Epithelial cell of proximal tubule (primary cell): ENCODE measurements at places on chromosomes 6 and 20. TPM values are rescaled to one million over a fixed set of nuclear protein-coding genes. Genes with fewer than 3 reads are reported as not detected.
A peak's percentile ranks its signal among the peaks of the same experiment; 100 is the strongest.

DNA sequence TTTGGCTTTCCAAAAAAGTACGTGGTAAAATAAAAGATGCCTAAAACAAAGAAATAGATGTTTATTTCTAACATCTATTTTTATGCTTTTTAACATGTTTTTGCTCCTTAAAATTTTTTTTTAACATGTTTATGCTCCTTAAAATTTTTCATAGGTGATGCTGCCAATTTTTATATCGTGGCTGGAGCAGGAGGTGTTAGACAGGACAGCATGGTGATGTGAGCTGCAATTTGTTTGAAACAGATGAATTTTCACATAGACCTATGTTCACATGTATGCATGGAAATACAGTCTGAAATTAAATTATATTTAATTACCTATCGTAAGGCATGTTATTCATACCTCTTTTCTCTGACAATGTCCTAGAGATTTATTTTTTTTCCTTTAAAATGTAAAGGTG lies 784.8 kb downstream of the EPHA7 start:
- no peak for DNase-seq

- DNase-seq: no peak
Observed at GRCh38 chr6:56346958-56347357, 99.6 kb upstream of the COL21A1 start.

GRCh38 chr20:1809131-1809572 lies 86.1 kb upstream of the SIRPA start:
- peak; percentile 60 for DNase-seq

- no peak for DNase-seq
Observed at GRCh38 chr6:165726965-165727381, 63.9 kb upstream of the PDE10A start.

- DNase-seq: no peak
Observed at GRCh38 chr20:50027611-50028105, 44.9 kb downstream of the SNAI1 start.

DNA sequence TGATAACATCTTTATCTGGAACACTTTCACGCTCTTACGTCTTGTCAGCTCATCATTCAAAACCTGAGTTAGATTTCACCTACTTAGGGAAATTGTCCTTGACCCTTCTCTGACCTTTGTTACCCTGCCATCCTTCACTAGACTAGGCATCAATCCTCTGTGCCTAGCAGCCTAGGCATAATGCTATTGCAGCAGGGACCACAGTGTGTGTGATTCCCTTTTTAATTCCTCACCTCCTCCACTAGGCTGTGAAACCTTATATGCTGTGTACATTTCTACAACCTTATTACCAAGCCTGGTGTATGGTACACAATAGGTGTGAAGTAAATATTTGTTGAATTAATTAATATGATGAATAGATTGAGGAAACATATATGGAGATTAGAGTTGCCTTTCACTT lies 66.7 kb upstream of the DEFB112 start:
- no peak for DNase-seq

Gene OTOR
- total RNA-seq: not detected in 2 replicates

DNA sequence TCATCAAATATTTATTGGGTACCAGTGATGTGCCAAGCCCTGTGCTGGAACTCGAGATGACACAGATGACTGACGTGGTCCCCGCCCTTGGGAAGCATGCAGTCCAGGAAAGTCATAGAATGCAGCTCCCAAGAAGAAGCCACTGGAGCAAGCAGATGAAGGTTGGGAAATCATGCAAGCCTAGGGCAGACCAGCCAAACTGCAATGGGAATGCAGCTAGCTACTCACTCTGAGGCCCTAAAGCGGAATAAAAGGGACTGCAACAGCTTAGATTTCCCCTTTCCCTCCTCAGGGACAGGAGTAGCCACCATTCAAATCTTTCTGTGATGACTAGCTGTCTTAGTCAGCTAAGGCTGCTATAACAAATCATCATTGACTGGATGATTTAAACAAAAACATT lies 152.2 kb downstream of the MAFB start:
- DNase-seq: no peak

DNA sequence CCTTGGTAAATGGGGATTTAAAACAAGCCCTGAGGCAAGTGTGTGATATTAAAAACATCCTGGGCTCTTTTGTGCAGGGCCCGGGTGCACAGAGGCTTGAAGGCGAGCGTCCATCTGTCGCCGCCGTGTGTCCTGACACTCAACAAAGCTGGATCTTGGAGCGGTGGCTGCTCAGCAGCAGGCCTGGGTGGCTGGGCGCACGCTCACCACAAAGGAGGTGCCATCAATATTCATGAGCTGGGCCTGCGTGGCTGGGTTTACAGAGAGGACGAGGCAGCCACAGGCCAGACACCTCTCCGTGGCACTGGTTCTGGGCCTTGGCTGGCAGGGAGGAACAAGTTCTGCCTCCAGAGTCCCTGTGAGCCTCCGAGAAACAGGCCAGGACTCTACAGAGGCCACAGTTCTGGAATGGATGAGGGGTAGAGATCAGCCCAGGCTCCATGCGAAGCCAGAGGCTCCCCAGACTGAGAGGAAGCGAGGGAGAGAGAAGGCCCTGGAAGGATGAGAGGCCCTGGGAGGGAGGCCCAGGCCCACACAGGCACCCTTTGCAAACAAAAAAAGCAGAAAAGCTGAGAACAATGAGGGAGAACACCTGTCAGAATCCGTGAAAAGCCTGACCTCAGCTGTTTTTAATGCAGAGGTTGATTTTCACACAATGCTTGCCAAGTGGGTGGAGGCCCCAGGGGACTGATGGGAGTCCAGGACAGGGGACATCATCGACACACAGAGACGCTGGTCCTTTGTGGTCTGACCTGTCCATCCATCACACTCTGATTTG lies 21.9 kb downstream of the BHLHE23 start:
- DNase-seq: no peak

Gene RAET1L
- 1.5 and 3.1 TPM in 2 replicates for total RNA-seq

DNA sequence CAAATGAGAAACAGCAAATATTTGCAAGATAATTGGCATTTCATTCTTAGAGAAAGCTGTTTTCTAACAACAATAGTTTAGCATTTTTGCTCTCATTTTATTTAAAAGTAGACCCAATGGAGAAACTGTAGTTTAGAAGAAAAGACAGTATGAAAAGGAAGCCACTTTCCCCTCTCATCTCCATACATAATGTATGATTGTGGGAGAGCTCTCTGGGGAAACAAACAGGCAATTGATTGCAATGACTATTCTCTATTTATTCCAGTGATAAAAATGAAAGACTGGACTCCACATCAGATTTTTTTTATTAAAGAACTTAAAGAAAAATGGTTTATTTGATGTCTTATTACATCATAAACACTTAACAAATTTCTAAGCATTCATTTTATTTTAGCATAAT lies 116.8 kb upstream of the SASH1 start:
- DNase-seq: no peak

GRCh38 chr6:29887330-29887818 lies 55.0 kb upstream of the HLA-A start:
- no peak for DNase-seq

DNA sequence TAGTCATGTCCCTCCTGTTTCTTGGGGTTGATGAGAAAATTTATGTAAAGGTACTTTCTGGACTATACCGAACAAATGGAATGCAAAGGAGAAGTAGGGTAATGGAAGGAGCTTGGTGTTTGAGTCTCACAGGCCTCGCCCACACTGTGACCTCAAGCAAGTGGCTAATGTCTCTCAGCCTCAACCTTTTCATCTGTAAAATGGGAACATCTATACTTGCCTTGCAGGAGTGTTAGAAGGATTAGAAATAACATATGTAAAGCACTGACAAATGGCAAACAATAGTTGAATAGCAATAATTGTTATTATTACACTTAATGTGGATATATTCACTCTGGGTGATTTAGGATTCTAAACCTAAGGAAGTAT lies 8.9 kb upstream of the PKIG start:
- DNase-seq: no peak

- no peak for DNase-seq
Observed at GRCh38 chr6:132888701-132889100, 74.3 kb downstream of the RPS12 start.

DNA sequence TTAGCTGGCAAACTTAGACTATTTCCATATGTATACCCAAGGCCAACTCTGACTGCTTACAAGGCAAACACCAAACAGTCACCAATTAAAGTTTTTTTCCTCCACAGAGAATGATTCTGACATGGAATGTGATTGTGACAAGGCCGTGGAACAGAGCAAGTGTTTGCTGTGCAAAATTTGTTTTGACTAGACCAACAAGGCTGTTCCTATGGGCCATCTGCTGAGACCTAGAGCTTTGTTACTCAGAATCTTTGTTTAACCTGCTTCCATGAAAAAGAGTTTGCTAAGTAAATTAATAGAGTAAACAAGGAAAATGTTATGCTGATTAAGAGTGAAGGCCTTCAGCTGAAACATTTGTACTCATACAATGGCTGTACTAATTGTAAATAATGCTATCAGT lies 51.6 kb upstream of the IMPG1 start:
- no peak for DNase-seq

GRCh38 chr20:15609921-15610320 lies 963.3 kb downstream of the KIF16B start:
- no peak for DNase-seq

- no peak for DNase-seq
Observed at GRCh38 chr6:100657678-100658330, 193.1 kb upstream of the SIM1 start.

Gene SLC17A1
- total RNA-seq: not detected in 2 replicates

DNA sequence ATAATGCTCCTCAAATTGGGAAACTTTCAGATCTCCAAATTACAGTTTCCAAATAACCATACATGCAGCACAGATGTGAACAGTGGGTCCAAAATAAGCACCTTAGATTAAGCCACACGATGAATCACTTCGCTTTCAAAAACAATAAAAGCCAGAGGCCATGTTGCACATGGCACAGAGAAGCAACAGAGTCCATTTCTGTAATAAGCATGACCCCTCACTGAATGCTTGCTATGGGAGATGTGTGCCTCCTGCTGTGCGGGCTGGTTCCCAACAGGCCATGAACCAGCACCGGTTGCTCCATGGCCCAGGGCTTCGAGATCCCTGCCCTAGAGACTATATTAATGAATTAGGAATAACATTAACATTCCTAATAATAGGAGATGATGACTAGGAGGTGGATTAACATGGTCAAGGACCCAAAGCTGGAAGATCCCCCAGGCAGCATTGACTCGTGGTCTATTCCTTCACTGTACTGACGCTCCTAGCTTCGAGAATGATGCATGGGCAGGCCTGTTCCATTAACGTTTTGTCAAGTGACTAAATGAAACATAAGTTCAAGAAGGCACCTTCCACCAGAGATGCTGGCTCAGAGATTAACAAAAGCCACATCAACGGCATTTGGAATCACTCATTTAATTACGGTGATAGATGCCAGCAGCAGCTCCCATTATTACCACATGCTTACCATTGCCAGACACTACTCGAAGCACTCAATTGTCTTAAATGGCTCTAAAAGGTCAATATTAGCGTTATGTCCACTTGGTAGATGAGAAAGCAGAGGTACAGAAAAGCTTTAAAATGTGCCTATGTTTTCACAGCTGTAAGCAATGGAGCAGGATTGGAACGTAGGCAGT lies 470.6 kb upstream of the AGPAT4 start:
- no peak for DNase-seq

Gene PPP1R14C
- 26.3 and 27.0 TPM in 2 replicates for total RNA-seq

DNA sequence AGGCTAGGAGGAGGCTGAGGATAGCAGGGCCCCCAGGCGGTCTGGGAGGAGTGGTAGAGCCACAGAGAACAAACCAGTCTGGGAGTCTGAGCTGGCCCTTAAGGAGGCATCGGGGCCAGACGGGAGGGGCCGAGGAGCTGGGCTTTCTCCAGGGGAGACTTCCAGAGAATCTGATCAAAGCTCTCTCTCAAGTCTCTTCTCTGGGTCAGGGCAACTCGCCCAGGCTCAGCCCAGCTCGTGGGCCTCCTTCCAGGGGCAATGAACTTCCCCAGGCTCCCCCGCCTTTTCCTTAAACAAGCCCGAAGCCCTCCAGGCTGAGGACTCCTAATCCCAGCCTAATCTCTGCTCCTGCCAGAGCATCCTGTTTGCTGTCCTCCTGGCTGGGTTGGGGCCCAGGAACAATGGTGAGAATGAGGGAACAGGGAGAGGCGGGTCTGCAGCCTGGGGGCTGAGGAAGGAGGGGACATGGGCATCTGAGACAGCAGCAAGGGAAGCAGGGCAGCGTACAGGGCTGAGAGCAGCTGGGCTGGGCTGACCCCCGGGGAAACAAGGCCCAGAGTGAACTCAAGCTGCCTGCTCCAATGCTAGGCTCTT lies 173.6 kb downstream of the ANKRD60 start:
- no peak for DNase-seq

DNA sequence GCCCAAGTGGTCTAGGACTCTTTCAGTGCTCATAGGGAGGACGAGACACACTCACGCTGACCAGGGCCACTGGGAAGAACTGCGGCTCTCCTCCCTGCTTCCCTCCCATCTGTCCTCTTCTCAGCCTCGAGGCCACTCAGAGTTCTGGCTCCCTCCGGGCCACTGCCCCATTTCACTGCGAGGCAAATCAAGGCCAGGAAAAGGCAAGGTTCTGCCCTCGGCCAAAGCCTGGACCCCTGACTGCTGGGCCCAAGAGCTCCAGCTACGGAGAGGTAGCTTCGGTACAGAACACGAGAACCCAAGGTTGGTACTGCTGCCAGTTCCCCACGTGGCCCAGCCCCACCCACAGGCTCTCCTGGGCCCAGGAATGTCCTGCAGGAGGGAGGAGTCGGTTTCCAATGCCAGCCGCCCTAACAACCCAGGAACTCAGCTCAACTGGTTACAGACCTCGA lies 14.7 kb downstream of the PI16 start:
- DNase-seq: no peak

DNA sequence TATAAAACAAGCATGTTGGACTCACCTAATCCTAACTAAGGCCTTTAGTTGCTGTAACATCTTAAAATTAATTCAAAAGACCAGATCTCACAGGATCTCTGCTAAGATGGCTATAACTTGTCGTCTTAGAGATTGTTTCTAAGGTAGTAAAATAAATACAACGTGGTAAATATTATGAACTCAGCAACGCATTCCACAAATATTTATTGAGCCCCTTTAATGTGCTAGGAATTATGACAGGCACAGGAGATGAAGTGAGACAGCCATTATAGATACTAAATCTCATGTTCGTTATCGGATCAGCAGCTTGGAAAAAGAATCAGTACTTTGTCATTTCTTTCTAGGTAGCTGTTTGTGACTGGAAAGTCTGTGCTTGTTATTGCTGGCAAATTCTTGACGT lies 20.9 kb upstream of the MCM3 start:
- DNase-seq: no peak

- no peak for DNase-seq
Observed at GRCh38 chr6:53707108-53707897, 41.7 kb upstream of the KLHL31 start.

- DNase-seq: no peak
Observed at GRCh38 chr6:42142118-42142835, at the start of gene C6orf132. Gene C6orf132 (minus strand): TSS chr6:42142620. CDS start chr6:42142444, 176 bp downstream.

Gene RNF182
- total RNA-seq: 15.6 and 19.1 TPM in 2 replicates

GRCh38 chr20:50996901-50997865 lies 25.7 kb downstream of the KCNG1 start:
- DNase-seq: no peak
